ENCODE measurements at places on chromosomes 16 and 17. TPM values are rescaled to one million over a fixed set of nuclear protein-coding genes. Genes with fewer than 3 reads are reported as not detected.

- H3K4me1 ChIP-seq = peaks cover 28% of the 10 kb centered on the region
- no peak overlapping the region for H3K4me3 ChIP-seq
- H3K27me3 ChIP-seq = no peaks in the 10 kb centered on the region
- no peak for DNase-seq
- H3K27ac ChIP-seq = no peak overlapping the region
- peaks cover 6% of the 10 kb centered on the region for H3K36me3 ChIP-seq
These were observed 10.7 kb downstream of the MAP3K14 start for GRCh38 chr17:45306094-45306493.

GRCh38 chr17:76138234-76138895 is 2.7 kb downstream of the FOXJ1 start:
- peaks cover 82% of the 10 kb centered on the region for H3K27me3 ChIP-seq
- no peak for DNase-seq
- H3K4me3 ChIP-seq = no peak overlapping the region
- no peaks in the 10 kb centered on the region for H3K4me1 ChIP-seq
- H3K27ac ChIP-seq = no peak overlapping the region

DNA sequence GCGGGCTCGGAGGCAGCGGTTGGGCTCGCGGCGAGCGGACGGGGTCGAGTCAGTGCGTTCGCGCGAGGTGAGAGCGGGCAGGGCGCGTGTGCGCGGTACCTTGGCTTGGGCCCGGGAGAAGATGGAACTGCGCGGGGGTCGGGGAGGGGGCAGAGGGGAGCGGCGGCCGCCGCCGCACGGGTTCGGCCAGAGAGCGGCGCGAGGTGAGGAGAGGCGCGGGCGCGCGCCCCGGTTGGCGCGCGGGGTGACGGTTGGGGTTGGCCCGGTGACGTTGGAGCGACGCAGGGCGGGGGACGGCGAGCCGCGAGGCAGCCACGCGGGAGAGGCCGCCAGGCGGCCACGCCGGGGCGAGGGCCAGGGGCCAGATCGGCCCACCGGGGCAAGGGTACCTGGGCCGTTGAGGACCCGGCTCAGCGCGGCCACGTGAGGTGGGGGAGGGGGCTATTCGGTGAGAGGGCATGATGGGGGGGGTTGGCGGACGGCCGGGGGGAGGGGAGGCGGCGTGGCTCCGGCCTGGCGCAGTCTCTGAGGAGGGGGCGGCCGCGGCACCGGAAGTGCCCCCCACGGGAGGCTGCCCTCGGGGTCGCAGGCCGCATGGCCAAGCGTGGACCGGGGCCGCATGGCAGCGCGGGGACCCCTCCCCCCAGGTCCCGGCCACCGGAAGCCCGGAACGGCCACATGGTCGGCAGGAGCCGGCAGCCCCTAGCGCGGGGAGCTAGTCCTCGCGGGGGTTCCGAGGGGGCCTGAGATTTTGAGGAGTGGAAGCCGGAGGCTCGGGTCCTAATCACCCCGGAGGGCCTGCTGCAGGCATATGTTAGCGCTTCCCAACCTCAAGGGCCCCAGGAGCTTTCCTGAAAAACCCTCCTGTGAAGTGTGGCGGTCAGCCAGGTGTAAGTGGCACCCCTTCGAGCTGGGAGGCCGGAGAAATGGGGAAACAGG is 527 bp downstream of the EIF5A start:
- peak; percentile 34 for DNase-seq
- H3K36me3 ChIP-seq = peaks cover 23% of the 10 kb centered on the region
- peak overlapping the region; percentile 74 for H3K27ac ChIP-seq
- no peaks in the 10 kb centered on the region for H3K27me3 ChIP-seq
- no peaks in the 10 kb centered on the region for H3K4me1 ChIP-seq

GRCh38 chr16:69448470-69449193 is 24.2 kb downstream of the CYB5B start:
- H3K4me1 ChIP-seq = peaks cover 5% of the 10 kb centered on the region
- H3K27ac ChIP-seq = peak overlapping the region; percentile 80
- peak; percentile 67 for DNase-seq
- no peaks in the 10 kb centered on the region for H3K27me3 ChIP-seq
- H3K36me3 ChIP-seq = peaks cover 8% of the 10 kb centered on the region

- no peak overlapping the region for H3K4me3 ChIP-seq
- H3K27me3 ChIP-seq = no peaks in the 10 kb centered on the region
- no peak for DNase-seq
- no peak overlapping the region for H3K27ac ChIP-seq
These were observed 59.6 kb downstream of the TANGO6 start for GRCh38 chr16:68902969-68903345.

GRCh38 chr17:17042851-17043460 is 699 bp downstream of the MPRIP start:
- H3K27ac ChIP-seq = peak overlapping the region; percentile 84

CACNG5 gene
- total RNA-seq = not detected

DYNLRB2 gene
- total RNA-seq = not detected

SLC16A11 gene
- not detected for total RNA-seq

GPR179 gene
- total RNA-seq = not detected

TP53TG3 gene
- not detected for total RNA-seq

Data from IMR-90 (cell line).